ENCODE measurements at places on chromosomes 13 and 19. TPM values are rescaled to one million over a fixed set of nuclear protein-coding genes. Genes with fewer than 3 reads are reported as not detected.

Gene KASH5
- total RNA-seq, result not detected

Gene ZNF320
- total RNA-seq, result 25.1 TPM

Gene PLPPR2
- total RNA-seq, result 13.6 TPM

Gene INAFM1
- 3.3 TPM for total RNA-seq

Gene MTUS2
- total RNA-seq, result 0.44 TPM

Gene SIGLEC11
- 6.9 TPM for total RNA-seq

Gene PIN1
- 94.2 TPM for total RNA-seq

Gene GPR12
- total RNA-seq, result 0.32 TPM

Gene OR10H1
- total RNA-seq, result not detected

Gene MISP
- 1.4 TPM for total RNA-seq

Gene PRSS57
- total RNA-seq, result 0.95 TPM
